ENCODE measurements at places on chromosomes 12 and 14.

DNA sequence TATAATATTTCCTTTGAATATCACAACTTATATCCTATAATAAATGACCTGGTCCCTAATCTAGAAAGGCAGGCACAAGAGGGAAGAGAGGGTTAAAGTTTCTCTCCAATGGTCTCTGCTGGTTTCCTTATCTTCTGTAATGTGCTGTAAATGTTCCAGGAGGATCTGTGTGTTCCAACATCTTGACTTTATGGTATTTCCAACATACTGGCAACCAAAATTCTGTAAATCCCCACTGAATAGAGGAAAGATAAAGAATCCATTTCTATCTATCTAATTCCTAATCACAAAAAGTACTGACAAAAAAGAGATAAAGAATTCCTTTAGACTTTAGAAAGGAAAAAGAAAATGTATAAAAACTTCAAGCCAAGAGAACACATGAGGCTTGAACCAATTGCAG, 146.4 kb upstream of the CCDC198 start:
- no peak for DNase-seq

- DNase-seq: no peak
Observed at GRCh38 chr14:54931101-54931500, 28.5 kb upstream of the GCH1 start.

DNA sequence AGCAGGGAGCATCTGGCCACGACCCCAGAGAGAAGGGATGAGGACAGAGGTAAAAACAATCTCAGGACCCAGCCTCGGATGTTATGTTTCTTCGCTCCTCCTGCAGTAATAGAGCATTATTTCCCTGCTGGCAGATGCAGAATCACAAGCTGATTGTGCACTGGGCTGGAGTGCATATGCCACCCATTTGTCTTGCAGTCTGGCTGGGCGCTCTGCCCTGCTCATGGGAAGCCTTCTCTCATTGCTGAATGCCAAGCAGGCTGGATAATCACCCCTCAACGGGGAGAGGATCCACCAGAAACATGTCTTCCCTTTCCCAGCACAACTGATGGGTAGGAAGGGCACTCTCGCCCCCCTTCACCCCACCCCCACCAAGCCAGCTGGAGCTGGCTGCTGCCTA, 8.5 kb upstream of the VASH1 start:
- DNase-seq: no peak

DNA sequence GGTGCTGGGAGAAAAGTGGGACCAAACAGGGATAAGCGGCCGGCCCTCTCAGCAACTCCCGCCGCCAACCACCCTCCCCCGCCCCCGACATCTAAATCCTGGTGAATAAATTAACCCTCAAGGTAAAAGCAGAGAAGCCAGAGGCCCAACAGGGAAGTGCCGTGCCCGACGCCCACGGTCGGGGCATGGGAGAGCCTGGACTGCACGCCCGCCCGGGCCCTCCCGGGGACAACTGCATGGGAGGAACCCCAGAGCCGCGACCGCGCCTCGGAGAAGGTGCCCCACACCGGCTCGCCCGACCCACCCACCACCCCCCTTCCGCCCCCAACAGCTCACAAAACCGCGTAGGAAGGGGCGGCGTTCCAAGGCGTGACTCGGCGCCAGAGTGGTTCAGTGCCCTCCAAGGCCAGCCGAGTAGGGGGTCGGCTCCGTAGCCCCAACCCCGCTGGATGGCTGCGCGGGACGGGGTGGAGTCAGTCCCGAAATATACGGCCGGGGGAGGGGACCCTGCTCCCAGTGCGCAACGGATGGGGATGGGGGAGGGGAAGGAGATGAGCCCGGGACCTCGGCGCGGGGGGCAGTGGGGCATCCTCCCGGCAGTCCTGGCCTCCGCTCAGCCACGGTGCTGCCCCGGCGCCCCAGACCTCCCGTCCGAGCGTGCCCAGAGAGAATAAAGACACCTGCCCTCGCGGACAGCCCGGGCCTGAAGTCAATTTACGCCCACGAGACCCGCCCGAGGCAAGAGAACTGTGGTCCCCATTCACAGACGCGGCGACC, 732 bp downstream of the SLC25A29 start:
- DNase-seq: no peak

- no peak for DNase-seq
Observed at GRCh38 chr12:54661048-54661447, 12.9 kb upstream of the DCD start.

DNA sequence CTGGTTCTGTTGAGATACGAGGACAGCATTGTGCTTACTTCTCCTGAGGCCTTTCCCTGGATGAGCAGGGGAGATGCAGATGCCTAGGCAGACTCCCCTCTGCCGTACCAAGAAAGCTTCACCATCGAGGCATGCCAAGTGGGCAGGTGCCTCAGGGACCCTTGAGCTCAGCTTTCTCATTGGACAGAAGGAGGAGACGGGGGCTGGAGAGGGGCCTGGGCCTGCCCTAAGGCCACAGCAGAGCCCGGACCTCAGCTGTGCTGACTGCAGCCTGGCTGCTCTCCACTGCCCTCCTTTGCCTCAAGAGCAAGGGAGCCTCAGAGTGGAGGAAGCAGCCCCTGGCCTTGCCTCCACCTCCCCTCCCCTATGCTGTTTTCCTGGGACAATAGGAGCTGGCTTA, 23.4 kb downstream of the SERPINA1 start:
- DNase-seq: no peak

DNA sequence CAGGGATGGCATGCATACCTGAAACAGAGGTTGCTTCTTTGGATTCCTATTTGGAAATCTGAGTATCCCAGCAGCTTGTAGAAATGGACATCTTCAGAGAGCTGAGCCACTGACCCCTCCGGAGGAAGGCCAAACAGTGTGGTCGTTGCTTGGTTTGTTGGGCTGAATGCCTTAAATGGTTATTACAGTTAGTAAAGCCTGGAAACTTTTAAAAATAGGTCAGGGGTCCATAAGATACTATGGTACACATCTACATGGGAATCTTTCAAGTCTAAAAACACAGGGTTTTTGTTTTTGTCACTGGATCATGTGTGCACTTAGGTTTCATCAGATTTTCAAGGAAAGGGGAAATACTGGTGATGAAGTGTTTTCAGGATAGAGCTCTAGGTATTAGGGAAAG, 7.7 kb downstream of the DYRK2 start:
- no peak for DNase-seq

DNA sequence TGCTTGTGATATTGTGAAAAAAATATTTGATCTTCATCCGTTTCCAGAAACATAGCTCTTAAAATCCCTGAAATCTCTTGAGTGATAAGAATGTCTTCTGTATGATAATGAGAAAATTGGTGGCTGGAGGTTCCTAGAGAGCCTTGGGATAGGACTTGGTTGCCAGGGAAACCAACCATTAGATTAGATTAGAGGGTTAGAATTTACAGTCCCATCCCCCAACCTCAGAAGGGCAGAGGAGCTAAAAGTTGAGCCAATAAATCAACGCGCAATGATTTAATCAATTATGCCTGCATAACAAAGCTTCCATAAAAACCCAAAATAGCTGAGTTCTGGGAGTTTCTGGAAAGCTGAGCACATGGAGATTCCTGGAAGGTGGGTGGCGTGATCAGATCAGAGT, 10.6 kb downstream of the SEL1L start:
- no peak for DNase-seq

DNA sequence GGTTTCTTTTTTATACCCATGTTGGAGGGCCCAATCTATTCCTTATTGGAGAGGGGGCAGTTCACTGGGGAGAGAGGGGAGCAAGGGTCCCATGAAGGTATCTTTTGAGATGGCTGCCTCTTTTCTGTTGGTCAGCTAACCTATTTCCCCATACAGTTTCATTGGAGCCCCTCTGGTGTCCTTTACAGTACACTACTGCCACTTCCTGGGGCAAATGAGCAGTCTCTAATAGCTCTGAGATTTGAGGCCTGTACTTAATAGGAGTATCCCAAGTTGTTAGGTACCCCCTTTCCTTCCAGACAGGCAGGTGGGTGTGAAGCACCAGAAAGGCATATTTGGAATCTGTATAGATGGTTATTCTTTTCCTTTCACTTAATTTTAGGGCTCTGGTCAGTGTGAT, 41.3 kb upstream of the RNU6-8 start:
- no peak for DNase-seq

DNA sequence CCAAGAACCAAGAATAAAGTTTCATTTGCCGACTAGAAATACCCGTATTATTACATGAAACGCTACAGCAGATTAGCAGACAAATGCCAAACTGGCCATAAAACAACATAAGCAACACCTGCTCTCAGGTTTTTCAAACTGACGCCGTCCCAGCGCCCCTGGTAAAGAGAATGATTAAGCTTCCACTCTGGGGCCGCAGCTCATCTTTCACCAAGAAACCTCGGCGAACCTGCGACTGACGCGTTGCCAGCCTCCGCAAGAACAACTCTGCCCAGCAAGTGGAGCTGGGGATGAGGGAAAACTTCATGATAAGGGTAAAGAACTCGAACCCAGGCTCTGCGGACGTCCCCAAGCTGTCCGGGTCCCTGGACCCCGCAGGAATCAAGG, 530 bp downstream of the ARL1 start:
- no peak for DNase-seq

- no peak for DNase-seq
Observed at GRCh38 chr12:121003650-121004049, 12.6 kb downstream of the C12orf43 start.

DNA sequence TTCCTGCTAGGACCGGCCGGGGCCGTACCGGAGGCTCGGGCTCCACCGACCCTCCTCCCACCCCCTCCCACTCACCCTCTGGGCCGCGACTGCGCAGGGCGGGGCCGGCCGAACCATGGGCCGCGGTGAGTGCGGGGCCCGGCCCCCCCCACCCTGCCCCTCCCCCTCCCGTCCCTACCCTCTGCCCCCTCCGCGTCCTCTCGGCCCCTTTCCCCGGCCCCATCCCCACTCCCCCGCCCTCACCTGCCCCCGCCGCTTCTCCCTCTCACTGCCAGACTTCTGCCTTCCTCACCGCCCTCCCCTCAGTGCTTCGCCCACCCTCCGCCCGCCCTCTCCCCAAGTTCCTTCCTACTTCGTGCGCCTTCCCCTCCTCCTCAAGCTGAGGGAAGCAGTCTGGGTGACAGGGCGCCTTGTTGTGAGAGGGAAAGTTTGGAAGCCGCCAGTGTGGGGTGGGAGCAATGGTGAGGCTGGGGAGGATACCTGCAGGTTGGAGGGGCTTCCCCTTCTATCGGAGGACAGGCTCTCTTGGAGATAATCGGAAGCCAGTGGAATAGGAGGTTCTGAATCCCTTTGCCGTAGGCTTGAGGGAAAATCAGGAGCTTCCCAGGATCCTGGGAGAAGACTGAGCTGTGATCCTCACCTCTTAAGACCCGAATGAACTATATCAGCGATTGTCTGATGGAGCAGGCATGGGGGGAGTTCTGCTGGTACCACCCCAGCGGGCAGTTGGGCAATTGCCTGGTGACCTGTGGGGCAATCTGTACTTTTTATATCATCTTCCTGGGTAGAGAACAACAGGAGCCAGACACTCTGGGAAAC, 472 bp downstream of the MBD6 start:
- DNase-seq: peak; percentile 39

DNA sequence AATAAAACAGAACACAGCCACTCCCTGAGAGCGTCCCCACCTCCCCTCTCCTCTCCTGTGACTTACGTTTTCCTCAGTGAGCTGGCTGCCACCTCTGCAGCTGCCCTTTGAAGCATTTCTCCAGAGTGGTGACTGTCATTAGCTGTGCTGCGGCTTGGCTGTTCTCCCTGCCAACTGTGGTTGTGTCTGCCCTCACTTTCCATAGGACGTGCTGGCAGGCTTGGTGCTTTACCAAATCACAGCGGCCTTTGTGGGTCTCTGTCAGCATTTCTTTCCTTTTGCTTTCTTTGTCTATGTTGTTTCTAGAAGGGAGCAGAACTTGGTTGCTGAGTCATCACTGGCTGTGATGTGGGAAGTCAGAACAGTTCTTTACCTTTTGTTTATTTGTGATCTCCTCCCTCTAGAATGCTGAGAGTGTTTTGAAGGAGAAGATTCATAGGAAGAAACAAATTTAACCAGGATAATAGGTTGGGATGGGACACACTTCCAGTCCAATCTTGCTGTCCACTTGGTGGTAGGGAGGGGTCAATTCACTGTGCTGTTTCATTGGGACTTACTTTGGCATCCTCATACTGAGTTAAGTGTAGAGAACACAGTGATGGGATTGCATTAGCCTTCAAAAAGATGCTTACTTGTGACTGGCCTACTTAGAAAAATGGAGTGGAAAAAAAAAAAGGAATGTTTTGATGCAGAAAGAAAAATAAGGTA, 88.2 kb downstream of the TMX1 start:
- peak; percentile 78 for DNase-seq

DNA sequence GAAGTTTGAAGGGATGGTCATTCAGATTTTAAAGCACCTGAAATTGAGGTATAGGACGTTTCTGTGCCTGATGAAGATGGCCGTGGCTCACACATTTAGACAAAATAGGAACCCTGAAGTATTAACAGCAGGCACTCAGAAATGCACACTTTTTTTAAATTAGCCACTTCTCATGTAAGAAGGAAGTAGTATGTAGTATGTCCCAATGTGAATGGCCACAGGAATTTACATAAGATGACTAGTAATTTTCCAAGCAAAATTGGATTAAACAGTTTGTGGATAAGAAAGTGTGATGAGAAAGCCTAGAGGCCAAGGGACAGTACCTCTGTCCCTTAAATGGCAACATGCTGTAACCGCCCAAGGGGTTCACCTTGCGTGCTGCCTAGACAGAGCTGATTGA, 1.8 kb upstream of the MIS18BP1 start:
- no peak for DNase-seq

DNA sequence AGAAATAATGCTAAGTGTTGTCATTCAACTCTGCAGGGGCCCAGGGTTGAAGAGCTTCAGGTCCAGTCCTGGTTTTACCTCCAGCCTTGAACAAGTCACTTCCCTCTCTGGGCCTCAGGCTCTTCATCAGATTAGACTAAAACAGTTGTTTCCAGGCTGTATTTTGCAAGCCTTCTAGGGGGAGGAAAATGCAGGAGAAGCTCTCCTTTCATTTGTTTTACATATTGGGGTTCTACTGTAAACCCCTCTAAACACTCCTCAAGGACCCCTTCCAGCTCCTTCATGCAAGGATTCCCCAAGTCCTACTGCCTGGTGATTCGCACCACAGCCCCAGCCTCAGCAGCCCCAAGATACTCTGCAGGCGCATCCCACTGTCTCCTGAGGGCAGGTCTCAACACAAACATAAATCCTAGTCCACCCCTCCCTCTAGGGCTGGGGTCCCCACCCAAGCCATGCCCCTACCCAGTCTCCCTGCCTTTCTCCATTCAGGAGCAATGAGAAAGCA, 2.7 kb downstream of the SDR9C7 start:
- peak; percentile 56 for DNase-seq

- no peak for DNase-seq
Observed at GRCh38 chr12:32158525-32158924, 51.9 kb downstream of the BICD1 start.

- no peak for DNase-seq
Observed at GRCh38 chr14:94058128-94058673, 22.8 kb downstream of the DDX24 start.

Data from LHCN-M2 (cell line).